Immature natural killer cell (primary cell): ENCODE measurements at places on chromosomes 3 and 15. TPM values are rescaled to one million over a fixed set of nuclear protein-coding genes. Genes with fewer than 3 reads are reported as not detected.
A peak's percentile ranks its signal among the peaks of the same experiment; 100 is the strongest.

- DNase-seq = no peak
Observed at GRCh38 chr3:44993471-44994205, 17.6 kb downstream of the EXOSC7 start.

GRCh38 chr3:103210583-103210982 lies 775.8 kb downstream of the ZPLD1 start:
- DNase-seq = no peak

Gene PARP15
- polyA plus RNA-seq = 17.0 TPM

GRCh38 chr3:46729038-46729437 lies 11.4 kb upstream of the PRSS50 start:
- no peak for DNase-seq

DNA sequence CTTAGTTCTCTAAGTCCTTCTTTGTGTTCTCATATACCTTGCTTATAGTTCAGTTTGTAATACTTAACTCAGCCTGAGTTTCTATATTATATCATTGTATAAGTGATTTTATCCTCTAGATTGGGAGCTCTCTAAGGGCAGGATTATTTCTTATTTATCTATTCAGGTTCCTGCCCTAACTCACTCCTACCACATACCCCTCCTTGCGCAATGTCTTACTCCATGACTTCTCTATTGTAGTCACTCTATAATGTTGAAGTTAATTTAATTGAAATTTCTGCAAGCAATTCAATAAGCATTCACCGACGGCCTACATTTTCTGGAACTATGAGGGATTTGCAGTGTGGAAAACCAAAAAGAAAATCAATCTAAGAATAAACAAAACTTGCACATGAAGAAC lies 3.6 kb upstream of the OR5K4 start:
- DNase-seq = no peak

DNA sequence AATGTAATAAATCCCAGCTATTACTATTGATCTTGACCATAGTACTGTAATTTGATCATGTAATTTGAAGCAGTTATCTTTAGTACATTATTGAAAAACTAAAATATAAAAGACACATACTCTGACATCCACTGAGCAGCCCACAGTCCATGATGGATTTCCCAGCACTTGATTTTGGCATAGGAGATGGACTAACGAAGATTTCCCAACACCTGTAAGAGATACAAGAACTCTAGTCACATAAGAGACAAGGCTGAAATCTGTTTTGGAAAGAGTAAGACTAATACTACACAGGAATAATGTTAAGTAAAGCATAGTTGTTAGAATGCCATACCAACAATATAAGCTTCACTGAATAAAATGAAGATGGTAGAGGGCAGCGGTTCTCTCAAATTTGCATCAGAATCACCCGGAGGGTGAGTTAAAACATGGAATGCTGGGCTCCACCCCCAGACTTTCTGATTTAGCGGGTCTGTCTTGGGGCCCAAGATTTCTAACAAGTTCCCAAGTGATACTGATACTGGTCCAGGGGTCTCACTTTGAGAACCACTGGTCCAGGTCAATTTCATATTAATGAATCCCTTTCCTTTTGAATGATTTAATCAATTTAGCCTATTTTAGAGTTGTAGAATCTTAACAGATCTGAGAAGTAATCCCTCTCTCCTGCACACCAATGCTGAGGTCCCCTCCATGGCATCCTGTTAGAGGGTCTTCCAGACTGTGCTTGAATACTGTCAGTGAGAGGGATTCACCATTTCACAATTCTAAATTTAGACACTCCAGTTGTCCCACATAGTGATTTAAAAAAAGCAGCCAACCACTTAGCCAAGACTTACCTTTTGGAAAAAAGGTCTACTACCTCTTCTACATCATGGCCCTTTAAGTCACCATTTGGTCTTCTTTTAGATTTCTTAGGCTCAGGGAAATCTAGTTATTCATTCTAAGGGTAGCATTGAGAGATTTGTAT lies 11.5 kb downstream of the RABL3 start:
- DNase-seq = no peak

DNA sequence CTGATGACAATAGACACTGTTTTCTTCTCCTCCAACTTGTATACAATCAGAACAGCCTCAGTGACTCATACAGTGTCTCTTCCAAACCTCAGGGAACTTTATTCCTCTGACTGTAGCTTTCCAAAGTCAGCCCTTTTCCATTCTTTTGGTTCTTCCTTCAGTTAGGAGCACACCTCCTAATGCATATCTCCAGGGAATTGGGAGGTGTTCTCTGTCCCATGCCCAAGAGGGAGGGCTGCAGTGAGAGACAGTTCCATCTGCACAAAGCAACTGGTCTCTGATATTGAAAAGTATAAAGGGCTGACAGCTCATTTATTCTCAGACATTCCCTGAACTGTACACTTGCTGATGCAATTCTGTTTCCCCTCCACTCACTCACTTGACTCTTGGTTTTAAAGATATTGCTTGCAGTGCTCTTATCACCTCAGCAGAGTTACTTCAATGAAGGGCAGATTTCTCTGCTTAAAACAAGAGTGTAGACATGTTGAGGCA lies 337.8 kb upstream of the TBC1D5 start:
- DNase-seq = no peak

DNA sequence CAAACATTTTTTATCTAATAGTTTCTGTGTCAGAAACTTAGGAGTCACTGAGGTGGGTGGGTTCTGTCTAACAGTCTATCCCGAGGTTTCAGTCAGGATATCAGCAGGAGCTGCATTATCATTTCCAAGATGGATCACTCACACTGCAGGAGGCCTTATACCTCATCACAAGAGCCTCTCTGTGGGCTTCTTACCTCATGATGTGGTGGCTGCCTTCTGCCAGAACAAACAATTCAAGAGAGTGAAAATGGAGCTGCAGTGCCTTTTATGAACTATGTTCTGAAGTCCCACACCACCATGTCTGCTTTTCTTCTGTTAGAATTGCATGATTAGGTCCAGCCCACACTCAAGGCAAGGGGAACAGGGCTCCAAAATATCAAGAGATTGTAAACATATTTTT lies 27.9 kb downstream of the RFX7 start:
- no peak for DNase-seq

DNA sequence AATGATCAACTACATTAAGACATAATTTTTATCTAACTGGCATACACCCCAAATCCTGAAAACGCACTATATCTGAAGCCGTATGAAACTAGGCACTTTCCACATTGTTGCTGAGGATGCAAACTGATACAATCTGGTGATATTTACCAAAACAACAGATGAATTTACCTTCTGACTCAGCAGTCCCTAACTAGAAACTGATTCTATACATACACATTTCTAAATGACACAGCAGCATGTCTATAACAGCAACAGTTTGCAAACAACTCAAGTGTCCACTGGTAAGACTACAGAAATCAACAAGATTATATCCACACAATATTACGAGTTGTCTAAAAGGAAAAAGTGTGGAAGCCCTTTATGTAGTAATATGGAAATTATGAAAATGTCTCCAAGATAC lies 22.9 kb downstream of the SECISBP2L start:
- DNase-seq = no peak

- DNase-seq = no peak
Observed at GRCh38 chr3:120909602-120909878, 1.5 kb downstream of the STXBP5L start.

Gene GXYLT2
- polyA plus RNA-seq = not detected

- peak; percentile 68 for DNase-seq
Observed at GRCh38 chr3:39291903-39292329, 12.1 kb upstream of the CX3CR1 start.

DNA sequence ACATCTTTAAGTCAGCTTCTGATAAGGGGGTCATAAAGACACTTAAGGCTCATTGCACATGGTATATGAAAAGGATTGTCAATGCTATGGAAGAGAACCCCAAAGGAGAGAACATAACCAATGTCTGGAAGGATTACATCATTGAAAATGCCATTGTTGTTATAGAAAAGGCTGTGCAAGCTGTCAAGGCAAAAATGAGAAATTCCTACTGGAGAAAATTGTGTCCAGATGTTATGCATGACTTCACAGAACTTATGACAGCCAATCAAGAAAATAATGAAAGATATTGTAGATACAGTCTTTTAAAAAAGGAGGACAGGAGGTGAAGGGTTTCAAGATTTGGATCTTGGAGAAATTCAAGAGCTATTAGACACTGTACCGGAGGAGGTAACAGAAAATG lies 96.3 kb upstream of the MBNL1 start:
- DNase-seq = no peak

Gene HOMER2
- polyA plus RNA-seq = 3.4 TPM
